CD4-positive, alpha-beta T cell (primary cell): ENCODE measurements at places on chromosomes 5 and 9. TPM values are rescaled to one million over a fixed set of nuclear protein-coding genes. Genes with fewer than 3 reads are reported as not detected.

SPRY4 gene
- 0.16 TPM for total RNA-seq

RBM27 gene
- 29.7 TPM for total RNA-seq

ARL14EPL gene
- not detected for total RNA-seq

SCAI gene
- 13.4 TPM for total RNA-seq

NSUN2 gene
- 50.8 TPM for total RNA-seq

DNA sequence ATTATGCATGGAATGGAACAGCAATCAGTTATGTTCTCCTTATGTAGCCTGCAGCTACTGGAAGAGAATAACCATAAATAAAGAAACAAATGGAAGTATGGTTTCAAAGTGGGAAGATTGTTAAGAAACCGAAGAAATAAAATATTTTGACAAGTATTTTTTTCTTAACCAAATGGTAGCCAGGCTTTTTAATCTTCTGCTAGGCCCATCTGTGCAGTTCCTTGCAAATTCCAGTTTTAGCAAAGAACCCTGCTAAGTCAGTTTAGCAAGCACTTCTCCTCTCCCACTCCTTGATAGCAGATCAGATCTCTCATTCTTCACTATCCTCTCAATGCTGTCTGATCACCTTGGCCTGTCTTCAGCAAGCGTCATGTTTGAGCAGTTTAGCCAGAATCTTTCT is 111.1 kb upstream of the PRDM9 start:
- no peak for DNase-seq

- DNase-seq: no peak
Measured at GRCh38 chr5:121596882-121597281, 254.8 kb upstream of the FTMT start.

DNA sequence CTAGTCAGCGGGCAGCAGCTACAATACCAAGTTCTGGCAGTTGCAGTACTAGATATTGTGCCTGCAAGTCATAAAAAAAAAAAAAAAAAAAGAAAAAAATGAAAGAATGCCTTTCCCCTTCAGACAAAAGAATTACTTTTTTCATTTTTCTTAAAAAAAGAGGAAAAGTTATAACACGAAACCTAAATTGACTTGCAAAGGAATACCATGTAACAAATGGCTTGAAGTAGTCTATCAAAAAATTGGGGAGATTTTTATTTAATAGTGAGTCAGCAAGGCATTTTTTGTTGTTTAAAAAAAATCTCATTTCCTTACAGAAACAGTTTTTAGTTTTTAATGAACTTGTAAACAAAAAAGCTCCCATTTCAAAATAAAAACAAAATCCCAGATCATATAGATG is 55.6 kb downstream of the CSNK1A1 start:
- DNase-seq: no peak

GRCh38 chr9:88143957-88144625 is 5.8 kb upstream of the SPATA31C2 start:
- no peak for DNase-seq

GRCh38 chr9:109319017-109319625 is 1.7 kb downstream of the EPB41L4B start:
- no peak for DNase-seq

DNA sequence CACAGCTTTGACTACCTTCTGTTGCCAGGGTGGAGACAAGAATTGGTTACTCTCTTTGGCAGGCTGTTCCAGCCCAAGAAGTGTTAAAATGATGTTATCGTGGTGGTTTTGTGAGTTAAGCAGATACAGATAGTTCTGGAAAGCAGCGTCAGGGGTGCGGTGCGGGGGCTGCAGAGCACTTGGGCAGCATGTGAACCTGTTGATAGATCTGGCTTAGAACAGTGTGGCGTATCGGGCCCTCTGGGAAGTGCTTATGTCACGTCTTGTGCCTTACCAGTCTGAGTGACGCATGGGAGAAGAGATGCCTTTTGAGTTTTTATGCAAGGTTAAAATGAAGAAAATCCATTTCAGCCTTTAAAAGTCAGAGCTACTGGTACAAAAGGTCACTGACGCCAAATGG is 152.5 kb downstream of the PRKACG start:
- DNase-seq: no peak

DNA sequence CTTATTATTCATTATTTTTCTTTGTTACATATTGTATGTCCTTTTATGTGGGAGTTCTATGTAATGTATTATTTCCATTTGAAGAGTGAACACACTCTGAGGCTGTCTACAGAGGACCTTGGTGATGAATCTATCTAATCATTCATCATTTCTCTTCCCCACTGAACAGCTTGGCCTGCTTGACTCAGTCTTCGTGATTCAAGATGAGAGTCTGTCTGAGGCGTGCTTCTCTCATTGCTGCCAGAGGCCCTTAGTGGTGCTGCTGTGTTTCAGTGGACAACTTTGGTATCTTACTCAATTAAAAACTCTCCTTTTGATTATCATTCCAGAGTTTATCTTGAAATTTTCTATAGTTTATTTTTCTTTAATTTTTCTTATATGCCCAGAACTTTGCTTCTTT is 318.1 kb upstream of the DAB2 start:
- no peak for DNase-seq
